Coronary artery (tissue), 2 donors: ENCODE measurements at places on chromosomes 5 and 9.

DNA sequence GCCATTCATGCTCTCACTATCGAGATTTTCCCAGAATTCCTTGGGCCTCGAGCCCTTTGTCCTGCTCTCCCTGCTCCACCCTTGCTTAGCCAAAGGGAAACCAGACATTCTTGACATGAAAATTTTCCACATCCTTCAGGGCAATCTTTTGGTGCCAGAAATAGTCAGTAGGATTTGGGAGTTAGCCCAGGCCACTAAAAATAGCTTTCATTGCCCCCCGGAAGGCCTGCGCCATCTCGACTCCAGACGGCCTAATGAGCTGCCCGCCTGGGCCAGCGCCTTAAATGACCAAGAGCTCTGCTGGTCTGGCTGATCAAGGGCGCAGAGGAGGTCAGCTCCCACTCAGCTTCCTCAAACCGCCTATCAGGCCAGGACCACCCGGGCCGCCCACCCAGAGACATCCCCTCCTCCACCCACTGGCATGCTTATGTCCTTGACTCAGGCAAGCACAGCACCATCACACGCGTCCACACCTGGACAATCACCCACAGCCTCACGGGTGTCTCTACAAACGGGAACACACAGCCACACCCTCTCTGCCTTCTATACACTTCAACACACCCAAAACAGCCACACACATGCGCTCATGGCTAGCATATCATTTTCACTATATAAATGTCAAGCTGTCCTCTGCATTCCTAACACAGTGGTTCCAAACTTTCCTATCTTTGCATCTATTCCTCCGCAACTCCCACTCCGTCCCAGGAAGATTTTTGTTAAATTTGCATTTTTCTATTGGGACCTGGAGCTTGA, 20.9 kb downstream of the DUSP1 start:
- DNase-seq = peak; percentile 92

DNA sequence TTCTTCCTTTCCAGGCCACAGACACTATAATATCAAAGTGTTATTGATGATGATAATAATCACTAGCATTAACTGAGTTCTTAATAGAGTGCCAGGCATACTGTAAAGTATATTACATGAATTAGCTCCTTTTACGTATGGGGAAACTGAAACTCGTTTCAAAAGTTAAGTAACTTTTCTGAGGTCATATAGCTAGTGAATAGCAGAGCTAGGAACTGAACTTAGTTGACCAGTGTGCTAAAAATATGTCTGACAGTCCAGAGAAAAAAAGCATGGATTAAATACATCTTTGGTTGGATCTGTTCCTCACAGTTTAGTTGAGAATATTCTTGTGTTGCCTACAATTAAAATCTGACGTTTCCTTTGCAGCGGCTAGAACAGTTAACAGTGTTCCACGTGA, 18.4 kb upstream of the CATSPER3 start:
- DNase-seq = no peak

DNA sequence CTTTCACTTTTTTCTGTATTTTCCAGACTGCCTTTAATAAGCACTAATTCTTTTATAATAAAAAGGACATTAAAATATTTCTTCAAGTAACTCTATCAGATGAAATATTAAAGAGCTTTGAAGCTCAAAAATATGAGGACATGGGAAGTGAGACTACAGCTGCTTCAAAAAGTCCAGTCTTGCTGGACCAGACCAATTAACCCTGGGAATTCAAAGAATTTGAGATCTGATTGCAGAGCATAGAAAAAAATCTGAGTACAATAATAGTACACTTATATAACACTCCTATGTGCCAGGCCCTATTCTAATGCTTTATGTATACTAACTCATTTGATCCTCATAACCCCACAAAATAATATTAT, 9.8 kb downstream of the TMEM245 start:
- DNase-seq = no peak

GRCh38 chr5:132268769-132269551, 11.5 kb downstream of the PDLIM4 start:
- peak; percentile 75 for DNase-seq

GRCh38 chr5:32315221-32316014, 2.7 kb upstream of the MTMR12 start:
- DNase-seq = no peak

- DNase-seq = no peak
Observed at GRCh38 chr5:160209917-160210316, 19.4 kb upstream of the FABP6 start.

DNA sequence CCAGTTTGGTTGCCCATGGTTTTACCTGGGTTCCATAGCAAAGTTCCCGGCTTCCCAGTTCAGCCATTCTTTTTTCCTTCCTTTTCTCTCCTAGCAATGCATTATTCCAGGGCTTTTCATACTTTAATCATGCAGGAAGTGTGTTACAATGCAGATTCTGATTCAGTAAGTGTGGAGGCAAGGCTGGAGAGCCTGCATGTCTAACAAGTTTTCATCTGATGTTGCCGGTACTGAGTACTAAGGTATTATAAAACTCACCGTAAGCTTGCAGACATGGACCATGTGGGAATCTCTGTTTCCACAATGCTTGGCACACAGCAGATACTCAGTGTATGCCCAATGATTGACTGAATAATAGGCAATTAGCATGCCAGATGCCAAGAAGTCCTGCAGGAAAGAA, 102.9 kb upstream of the SHB start:
- no peak for DNase-seq

DNA sequence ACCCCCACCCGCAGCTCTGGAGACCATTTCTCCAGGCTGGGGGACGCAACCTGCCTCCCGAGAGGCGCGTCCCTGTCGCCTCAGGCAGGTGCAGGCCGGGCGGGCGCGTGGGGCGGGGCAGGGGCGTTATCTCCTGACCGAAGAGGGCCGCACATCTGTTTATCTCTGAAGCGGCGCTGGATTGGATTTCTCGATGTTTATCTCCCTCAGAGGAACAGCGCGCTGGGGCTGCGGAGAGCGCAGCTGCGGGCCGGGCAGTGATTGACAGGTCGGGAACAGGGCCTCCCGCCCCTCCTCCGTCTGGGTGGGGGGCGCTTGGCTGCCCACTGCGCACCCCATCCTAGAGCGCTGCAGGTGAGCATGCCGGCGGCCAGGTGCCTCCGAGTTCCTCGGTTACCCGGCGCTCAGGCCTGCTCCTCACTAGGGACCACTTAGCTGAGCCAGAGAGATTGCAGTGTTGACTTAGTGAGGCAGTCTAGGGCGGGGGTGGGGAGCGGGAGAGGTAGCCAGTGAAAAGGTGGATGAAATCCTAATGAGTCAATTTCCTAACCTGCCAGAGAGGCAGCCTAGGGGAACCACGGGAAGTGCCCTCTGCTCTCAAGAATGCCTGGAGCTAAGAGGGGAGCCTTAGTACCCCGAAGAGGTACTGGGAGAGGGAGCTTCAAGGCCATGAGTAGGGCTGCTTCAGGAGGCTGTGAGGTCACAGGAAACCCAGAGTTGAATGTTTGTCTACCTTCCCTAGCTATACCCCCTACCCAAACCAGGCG, 39.6 kb upstream of the TIFAB start:
- DNase-seq = no peak

DNA sequence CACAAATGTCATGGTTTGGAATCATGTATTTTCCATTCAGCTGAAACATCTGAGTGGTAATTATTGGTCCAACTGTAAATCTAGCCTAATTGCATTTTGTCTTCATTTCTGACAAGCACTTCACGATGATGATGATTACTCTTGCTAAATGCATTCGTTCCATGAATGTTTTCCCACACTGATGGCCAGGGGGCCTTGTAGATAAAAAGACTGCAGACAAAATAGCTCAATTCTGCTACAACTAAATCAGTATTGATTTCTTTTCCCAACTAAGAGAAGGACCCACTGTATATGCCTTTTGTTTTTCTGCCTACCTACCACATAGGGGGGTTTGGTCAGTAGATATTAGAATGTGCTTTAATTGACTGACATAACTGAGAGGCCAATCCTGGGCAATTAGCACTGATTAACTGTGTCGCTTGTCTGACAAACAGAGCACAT, 1351.3 kb upstream of the NUDT12 start:
- DNase-seq = no peak

GRCh38 chr9:95848764-95849163, 26.7 kb upstream of the ERCC6L2 start:
- no peak for DNase-seq

- DNase-seq = no peak
Observed at GRCh38 chr9:123119566-123119965, 86.1 kb downstream of the GPR21 start.

DNA sequence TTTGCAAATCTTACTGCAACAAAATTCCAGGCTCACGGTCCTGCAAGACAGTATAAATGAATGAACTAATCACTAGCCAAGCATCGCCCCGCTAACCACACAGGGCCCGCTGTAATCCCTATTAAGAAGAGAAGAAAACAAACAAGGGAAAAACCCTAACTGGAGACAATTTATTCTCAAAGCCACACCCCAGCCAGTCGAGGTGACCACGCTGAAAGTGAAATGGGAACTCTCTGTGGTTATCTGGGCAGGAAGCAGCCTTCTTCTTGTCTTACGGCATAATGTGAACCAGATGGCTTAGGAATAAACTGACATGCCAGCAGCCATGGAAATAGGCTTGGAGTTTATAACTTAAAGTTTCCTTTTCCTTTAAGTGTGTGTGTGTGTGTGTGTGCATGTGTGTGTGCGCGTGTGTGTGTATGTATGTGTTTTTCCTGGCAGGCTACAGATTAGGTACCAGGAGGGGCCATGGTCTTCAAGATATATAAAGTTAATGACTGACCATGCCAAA, 120.2 kb downstream of the SEMA6A start:
- no peak for DNase-seq

DNA sequence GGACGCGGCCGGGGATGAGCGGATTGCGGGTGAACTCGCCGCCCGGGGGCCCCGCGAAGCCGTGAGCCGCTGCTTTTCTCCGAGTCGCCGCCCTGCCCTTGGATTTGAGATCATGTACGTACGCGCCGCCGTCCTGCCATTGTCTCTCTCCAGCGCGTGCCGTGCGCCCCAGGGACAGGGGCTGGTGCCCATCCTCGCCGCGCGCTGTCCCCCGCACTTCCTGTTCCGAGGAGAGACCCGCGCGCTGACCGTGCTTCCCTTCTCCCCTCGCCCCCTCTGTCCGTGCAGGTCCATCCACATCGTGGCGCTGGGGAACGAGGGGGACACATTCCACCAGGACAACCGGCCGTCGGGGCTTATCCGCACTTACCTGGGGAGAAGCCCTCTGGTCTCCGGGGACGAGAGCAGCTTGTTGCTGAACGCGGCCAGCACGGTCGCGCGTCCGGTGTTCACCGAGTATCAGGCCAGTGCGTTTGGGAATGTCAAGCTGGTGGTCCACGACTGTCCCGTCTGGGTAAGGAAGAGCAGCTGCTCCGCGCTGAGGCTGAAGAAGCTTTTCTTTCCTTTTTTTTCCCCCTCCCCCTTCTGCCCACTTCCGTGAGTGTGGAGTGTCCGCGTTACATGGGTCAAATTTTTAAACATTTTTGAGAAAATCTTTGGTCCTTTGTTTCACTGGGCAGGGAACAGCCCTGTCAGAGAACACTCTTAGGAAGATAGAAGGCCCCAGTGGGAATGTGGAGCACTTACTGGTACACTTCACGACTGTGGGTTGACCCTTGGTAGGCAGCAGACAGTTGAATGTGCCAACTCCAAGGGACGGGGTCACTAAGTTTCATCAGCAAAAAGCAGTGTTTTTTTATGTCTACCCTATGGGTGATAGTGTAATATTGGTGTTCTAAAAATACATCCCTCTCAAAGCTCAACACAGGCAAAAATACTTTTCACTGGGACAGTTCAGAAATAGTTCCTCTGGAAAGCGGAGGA, 727 bp downstream of the RHOBTB3 start:
- DNase-seq = peak; percentile 81

- DNase-seq = no peak
Observed at GRCh38 chr5:25713259-25713658, 1068.5 kb upstream of the CDH10 start.

- DNase-seq = no peak
Observed at GRCh38 chr5:122896598-122897282, 51.3 kb downstream of the SNX24 start.

GRCh38 chr9:17627641-17628040, 48.8 kb downstream of the SH3GL2 start:
- DNase-seq = no peak

- no peak for DNase-seq
Observed at GRCh38 chr9:91958174-91958573, 8.1 kb upstream of the ROR2 start.

- DNase-seq = no peak
Observed at GRCh38 chr9:14243514-14244042, 70.4 kb downstream of the NFIB start.

DNA sequence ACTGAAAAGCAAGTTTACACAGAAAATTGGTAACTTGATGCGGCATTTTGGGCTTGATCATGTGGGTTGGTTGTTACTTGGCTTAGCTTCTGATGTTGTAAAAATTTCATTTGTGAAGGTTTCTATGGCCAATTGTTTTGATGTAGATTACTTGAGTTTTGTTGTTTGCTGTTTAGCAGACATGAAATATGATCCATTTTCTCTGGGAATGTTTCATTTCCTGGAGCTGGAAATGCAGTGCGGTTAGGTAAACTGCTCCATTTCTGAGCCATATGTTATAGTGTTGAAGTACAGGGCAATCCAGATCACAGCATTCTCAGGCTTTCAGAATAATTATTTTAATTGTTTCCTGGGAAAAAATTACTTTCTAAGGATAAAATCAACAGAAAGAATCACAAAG, 396.9 kb downstream of the ENC1 start:
- DNase-seq = no peak

DNA sequence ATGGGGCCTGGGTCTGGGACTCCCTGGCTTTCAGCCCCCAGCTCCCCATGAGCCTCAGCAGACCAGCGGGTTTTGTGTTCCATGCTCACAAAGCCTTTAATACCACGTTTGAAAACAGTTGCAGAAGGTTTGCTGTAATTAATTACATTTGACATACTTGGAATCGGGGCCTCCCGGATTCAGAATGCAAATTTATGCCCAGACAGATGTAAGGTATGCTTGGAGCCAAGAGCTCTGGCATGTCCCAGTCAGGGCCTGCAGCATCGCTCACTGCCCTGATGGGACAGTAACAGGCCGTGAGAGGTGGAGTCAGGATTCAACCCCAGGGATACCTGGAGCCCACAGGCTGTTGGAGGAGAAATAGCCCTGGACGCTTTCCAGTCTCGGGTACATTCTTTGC, 12.2 kb downstream of the ZNF618 start:
- DNase-seq = no peak

GRCh38 chr5:97297063-97297703, 114.1 kb upstream of the RIOK2 start:
- no peak for DNase-seq

GRCh38 chr9:101399643-101399970, 956 bp downstream of the ZNF189 start:
- DNase-seq = no peak

GRCh38 chr5:134394932-134395331, 16.7 kb downstream of the CDKN2AIPNL start:
- DNase-seq = no peak

DNA sequence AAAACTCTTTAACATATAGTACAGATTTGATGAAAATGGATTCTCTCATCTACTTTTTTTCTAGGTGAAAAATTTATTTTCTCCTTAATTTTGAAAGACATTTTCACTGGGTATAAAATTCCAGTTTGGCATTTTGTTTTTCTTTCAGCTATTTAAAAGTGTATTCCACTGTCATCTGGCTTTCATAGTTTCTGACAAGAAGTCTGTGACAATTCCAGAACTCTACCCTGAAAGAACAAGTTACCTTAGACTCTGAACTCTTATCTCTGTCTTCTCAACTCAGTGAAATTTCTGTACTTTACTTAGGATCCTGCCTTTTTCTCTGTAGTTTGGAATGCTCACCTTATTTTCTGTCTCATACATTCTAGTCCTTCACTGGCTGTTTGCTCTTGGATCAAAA, 161.7 kb downstream of the RANBP17 start:
- no peak for DNase-seq
